CD4-positive, CD25-positive, alpha-beta regulatory T cell (primary cell): ENCODE measurements at places on chromosomes 5 and 9. TPM values are rescaled to one million over a fixed set of nuclear protein-coding genes. Genes with fewer than 3 reads are reported as not detected.

- H3K36me3 ChIP-seq: peaks cover 66% of the 10 kb centered on the region
- H3K27ac ChIP-seq: no peak overlapping the region
- H3K4me1 ChIP-seq: no peaks in the 10 kb centered on the region
Observed at GRCh38 chr9:33331377-33331891, 41.1 kb downstream of the NFX1 start.

- H3K27me3 ChIP-seq: peaks cover 2% of the 10 kb centered on the region
- H3K4me1 ChIP-seq: peaks cover 6% of the 10 kb centered on the region
- no peak overlapping the region for H3K4me3 ChIP-seq
- H3K27ac ChIP-seq: no peak overlapping the region
- DNase-seq: peak; percentile 20
Observed at GRCh38 chr5:135466178-135467050, 14.3 kb upstream of the TIFAB start.

- H3K36me3 ChIP-seq: no peaks in the 10 kb centered on the region
- peaks cover 4% of the 10 kb centered on the region for H3K4me1 ChIP-seq
- peaks cover 16% of the 10 kb centered on the region for H3K27me3 ChIP-seq
Observed at GRCh38 chr5:64690104-64690416, 243 bp upstream of the SHISAL2B start.

GRCh38 chr5:17910318-17910717, 276.1 kb downstream of the TAF11L14 start:
- no peak overlapping the region for H3K4me3 ChIP-seq
- no peaks in the 10 kb centered on the region for H3K4me1 ChIP-seq
- DNase-seq: no peak
- no peaks in the 10 kb centered on the region for H3K36me3 ChIP-seq

DNA sequence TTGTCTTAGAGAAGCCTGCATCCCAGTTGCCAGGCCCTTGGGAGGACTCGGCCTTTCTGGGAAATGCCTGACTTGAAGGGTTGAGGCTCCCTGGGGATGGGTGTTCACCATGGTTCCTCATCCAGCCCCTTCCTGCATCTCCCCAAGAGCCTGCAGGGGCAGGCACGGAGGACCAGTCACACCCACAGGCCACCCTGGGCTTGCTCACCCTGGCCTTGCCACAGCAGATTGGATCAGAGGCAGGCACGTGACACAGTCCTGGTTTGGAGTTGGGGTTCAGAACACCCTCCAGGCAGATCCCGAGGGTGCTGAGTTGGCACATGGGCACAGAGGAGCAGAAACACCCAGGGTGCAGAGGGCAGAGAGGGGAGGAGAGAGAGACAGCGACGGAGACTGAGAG, 286.1 kb downstream of the PBX3 start:
- no peak overlapping the region for H3K4me3 ChIP-seq
- H3K4me1 ChIP-seq: no peaks in the 10 kb centered on the region
- H3K27ac ChIP-seq: no peak overlapping the region

DNA sequence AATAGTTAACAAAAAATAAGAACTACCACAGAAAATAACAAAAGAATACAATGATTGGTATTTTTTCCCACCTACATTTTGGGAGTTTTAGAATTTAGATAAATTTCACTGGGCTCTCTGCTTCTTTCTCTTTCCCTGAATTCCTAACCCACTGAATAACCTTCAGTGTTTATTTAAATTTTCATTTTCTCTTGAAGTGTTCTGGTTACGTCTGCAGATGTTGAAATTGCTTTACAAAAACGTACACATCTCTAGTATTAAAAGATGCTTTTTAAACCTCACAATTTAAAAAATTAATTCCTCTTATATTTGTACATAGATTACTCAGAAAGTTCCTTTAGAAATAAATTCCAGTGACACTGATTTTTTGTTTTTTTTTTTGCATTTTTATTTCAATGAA, 158.7 kb upstream of the TUT7 start:
- no peaks in the 10 kb centered on the region for H3K36me3 ChIP-seq
- DNase-seq: no peak
- no peak overlapping the region for H3K4me3 ChIP-seq
- no peak overlapping the region for H3K27ac ChIP-seq

DNA sequence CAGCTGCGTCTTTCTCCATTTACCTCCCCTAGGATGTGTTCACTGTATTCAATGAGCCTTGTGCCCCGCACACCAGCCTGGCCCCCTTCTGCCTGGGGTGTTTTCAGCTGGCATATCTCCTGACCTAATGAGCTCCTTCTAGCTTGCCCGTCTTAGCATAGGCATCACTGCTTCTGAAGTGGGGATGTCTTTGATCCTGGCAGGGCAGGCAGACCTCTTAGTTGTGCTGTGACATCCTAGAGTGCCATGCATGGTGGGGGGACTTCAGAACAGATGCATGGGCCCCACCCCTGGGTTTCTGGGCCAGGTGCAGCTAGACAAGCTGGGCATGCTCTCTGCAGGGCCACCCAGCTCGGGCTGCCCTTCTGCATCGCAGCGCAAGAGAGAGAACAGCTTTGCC, 172.7 kb downstream of the GADD45G start:
- H3K4me3 ChIP-seq: no peak overlapping the region
- no peaks in the 10 kb centered on the region for H3K36me3 ChIP-seq
- DNase-seq: no peak
- H3K27ac ChIP-seq: no peak overlapping the region

The CCDC192 gene
- total RNA-seq: not detected

- H3K27ac ChIP-seq: no peak overlapping the region
- no peaks in the 10 kb centered on the region for H3K4me1 ChIP-seq
- no peak for DNase-seq
- H3K4me3 ChIP-seq: no peak overlapping the region
- H3K27me3 ChIP-seq: no peaks in the 10 kb centered on the region
- H3K36me3 ChIP-seq: no peaks in the 10 kb centered on the region
Observed at GRCh38 chr9:27791311-27791710, 218.0 kb upstream of the C9orf72 start.

The OTP gene
- total RNA-seq: not detected

The PROB1 gene
- 1.2 TPM for total RNA-seq

The ORM1 gene
- total RNA-seq: not detected

- H3K27me3 ChIP-seq: no peaks in the 10 kb centered on the region
- no peaks in the 10 kb centered on the region for H3K36me3 ChIP-seq
Observed at GRCh38 chr5:178340637-178341036, 108.0 kb upstream of the PHYKPL start.

- H3K36me3 ChIP-seq: no peaks in the 10 kb centered on the region
- H3K4me3 ChIP-seq: peak within 1 kb of the TSS; percentile 41
- peaks cover 2% of the 10 kb centered on the region for H3K27me3 ChIP-seq
- H3K27ac ChIP-seq: no peak within 1 kb of the TSS
- peak; percentile 43 for DNase-seq
Observed at GRCh38 chr9:126326228-126327005, at the start of gene MVB12B. Gene MVB12B (plus strand): TSS chr9:126326829. CDS start chr9:126326930, 101 bp downstream.

The MTMR12 gene
- total RNA-seq: 27.7 TPM

GRCh38 chr9:98168941-98169488, 23.4 kb downstream of the CORO2A start:
- DNase-seq: peak; percentile 17
- no peaks in the 10 kb centered on the region for H3K36me3 ChIP-seq
- peak overlapping the region; percentile 68 for H3K27ac ChIP-seq
- H3K4me1 ChIP-seq: peaks cover 60% of the 10 kb centered on the region

DNA sequence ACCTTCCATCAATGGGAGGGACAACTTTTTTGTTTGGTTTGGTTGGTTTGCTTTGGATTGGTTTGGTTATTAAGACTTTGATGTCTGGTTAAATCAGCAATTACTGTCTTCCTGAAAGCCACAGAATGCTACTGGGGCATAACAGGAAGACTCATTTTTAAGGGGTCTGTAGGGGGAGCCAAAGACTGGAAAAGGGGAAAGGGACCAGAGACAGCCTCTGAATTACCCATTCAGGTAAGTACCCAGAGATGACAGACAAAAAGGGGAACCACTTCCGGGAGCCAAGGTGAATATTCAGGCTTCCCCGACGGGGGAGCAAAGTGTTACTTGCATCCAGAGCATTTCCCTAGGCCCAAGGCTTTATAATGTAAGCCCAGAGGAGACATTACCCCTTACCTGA, 4.6 kb upstream of the FEM1C start:
- H3K27ac ChIP-seq: no peak overlapping the region
- no peaks in the 10 kb centered on the region for H3K4me1 ChIP-seq
- no peaks in the 10 kb centered on the region for H3K36me3 ChIP-seq
- DNase-seq: no peak
- peaks cover 10% of the 10 kb centered on the region for H3K27me3 ChIP-seq

The PITX1 gene
- total RNA-seq: not detected

GRCh38 chr5:87948486-87948885, 320.2 kb downstream of the TMEM161B start:
- H3K4me1 ChIP-seq: no peaks in the 10 kb centered on the region
- H3K36me3 ChIP-seq: no peaks in the 10 kb centered on the region
- no peaks in the 10 kb centered on the region for H3K27me3 ChIP-seq
- H3K27ac ChIP-seq: no peak overlapping the region
- no peak for DNase-seq

GRCh38 chr9:90569511-90569910, 73.1 kb downstream of the DIRAS2 start:
- no peak for DNase-seq
- no peak overlapping the region for H3K4me3 ChIP-seq
- H3K36me3 ChIP-seq: no peaks in the 10 kb centered on the region
- H3K27me3 ChIP-seq: peaks cover 2% of the 10 kb centered on the region

DNA sequence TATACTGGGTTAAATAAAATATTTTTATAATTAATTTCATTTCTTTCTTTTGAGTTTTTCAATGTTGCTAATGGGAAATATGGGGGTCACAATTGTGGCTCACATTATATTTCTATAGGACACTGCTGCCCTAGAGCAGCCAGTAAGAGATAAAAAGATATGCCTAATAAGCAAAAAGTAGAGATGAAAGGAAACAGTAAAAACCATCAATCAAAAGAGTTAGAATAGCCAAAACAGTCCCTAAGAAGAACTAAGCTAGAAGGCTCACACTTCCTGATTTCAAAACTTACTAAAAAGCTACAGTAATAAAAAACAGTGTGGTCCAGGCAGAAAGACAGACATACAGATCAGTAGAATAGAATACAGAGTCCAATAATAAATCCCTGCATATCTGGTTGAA, 104.4 kb downstream of the FANCC start:
- DNase-seq: no peak
- no peak overlapping the region for H3K27ac ChIP-seq
- no peaks in the 10 kb centered on the region for H3K4me1 ChIP-seq
- H3K27me3 ChIP-seq: no peaks in the 10 kb centered on the region
- H3K4me3 ChIP-seq: no peak overlapping the region
- no peaks in the 10 kb centered on the region for H3K36me3 ChIP-seq

- H3K27ac ChIP-seq: no peak overlapping the region
- H3K4me3 ChIP-seq: no peak overlapping the region
- H3K36me3 ChIP-seq: no peaks in the 10 kb centered on the region
- peaks cover 2% of the 10 kb centered on the region for H3K27me3 ChIP-seq
- no peak for DNase-seq
- H3K4me1 ChIP-seq: no peaks in the 10 kb centered on the region
Observed at GRCh38 chr5:90786756-90787155, 228.2 kb downstream of the ADGRV1 start.

GRCh38 chr9:37301042-37301853, 121.2 kb upstream of the GRHPR start:
- peaks cover 31% of the 10 kb centered on the region for H3K4me1 ChIP-seq
- no peak overlapping the region for H3K27ac ChIP-seq
- H3K27me3 ChIP-seq: no peaks in the 10 kb centered on the region
- peak; percentile 17 for DNase-seq

The MCIDAS gene
- not detected for total RNA-seq

The IARS1 gene
- total RNA-seq: 67.1 TPM

The CATSPER3 gene
- total RNA-seq: 0.37 TPM

The SURF4 gene
- 132 TPM for total RNA-seq

DNA sequence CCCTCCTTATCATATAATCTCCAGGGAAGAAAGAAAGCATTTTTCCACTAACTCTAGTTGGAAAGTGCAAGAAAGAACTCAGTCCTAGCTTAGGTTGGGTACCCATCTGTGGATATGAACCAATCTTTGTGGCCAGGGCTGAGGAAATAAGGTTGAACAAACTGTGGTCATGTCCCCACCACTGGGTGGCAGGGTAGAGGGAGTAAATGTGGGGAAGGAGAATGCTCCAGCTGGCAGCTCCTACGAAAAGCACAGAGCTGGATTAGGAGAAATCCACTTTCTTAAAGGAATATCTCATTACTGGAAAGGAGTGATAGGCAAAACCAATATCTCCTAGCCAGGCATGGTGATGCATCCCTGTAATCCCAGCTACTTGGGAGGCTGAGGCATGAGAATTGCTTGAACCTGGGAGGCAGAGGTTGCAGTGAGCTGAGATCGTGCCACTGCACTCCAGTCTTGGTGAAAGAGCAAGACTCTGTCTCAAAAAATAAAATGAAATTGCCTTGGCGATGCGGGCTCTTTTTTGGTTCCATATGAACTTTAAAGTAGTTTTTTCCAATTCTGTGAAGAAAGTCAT, 175.1 kb downstream of the CCDC192 start:
- no peaks in the 10 kb centered on the region for H3K4me1 ChIP-seq
- no peaks in the 10 kb centered on the region for H3K36me3 ChIP-seq
- no peak for DNase-seq
- H3K27ac ChIP-seq: no peak overlapping the region

DNA sequence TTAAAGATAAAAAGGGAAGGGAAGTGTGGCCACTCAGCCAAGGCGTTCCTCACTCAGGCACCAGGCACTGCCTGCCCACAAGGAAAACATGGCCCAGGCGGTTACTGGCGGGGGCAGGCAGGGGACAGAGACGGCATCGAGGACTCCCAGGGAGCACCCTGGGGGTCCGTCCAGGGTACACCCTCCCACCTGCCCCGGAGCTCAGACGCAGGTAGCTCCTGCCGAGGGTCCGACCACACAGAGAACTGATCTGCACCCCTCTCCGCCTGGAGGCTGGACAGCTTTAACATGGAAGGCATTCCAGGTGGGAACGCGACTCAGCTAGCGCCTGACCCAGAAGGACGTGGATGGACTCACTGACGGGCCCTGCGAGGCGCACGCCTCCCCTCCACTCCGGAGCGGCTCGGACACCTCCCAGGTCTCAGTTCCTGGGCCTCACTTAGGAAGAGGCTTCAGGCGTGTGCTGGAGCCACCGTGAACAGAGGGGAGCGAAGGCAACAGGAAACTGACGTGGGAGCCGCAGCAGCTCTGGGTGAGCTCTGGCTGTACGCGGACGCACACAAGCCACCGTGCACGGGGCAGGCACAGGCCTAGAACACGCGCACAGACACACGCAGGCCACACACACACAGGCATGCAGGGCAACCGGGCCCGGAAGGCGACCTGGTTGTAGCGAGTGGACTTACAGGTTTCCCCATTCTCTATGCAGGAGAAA, 47.5 kb downstream of the NKD2 start:
- no peak overlapping the region for H3K27ac ChIP-seq
- peaks cover 44% of the 10 kb centered on the region for H3K36me3 ChIP-seq
- no peaks in the 10 kb centered on the region for H3K27me3 ChIP-seq
- H3K4me3 ChIP-seq: no peak overlapping the region

- no peaks in the 10 kb centered on the region for H3K4me1 ChIP-seq
- no peak overlapping the region for H3K27ac ChIP-seq
- no peak overlapping the region for H3K4me3 ChIP-seq
- DNase-seq: no peak
- H3K36me3 ChIP-seq: no peaks in the 10 kb centered on the region
- no peaks in the 10 kb centered on the region for H3K27me3 ChIP-seq
Observed at GRCh38 chr9:16809912-16810610, 60.4 kb downstream of the BNC2 start.
